ENCODE measurements at places on chromosomes 6 and 20. TPM values are rescaled to one million over a fixed set of nuclear protein-coding genes. Genes with fewer than 3 reads are reported as not detected.

DNA sequence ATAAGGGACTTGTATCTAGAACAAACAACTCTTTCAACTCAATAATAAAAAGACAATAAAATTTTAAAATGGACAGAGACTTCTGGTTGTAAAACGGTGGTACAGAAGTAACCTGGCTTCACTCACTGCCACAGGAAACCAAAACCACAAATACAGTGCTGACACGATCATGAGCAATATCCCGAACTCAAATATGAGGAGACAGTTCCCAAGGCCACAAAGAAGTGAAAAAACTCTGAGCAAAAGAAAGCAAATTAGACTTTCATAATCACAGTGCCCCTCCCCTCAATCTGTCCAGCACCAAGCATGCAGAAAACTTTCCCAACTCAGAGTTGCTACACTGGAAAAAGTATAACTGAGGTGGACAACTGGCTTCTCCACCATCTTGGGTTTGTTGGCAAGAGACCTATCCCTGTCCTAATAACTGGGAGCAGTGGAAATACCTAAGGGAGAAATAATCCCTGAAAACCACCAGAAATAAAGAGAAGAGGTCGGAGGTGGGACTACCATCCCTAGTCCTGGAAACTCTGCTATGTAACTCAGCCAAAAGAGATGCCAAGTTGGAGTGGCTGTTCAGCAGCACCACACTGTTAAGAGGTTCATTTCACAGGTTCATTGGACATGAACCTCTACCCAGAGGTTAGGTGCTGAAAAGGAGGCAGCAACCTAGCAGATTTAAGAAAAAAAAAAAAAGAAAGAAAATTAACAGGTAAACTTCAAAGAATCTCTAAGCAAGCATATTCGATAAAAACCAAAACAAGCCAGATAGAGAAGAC, 55.5 kb downstream of the REV3L start:
- DNase-seq: peak; percentile 24
- peak overlapping the region; percentile 47 for H3K27ac ChIP-seq
- peaks cover 32% of the 10 kb centered on the region for H3K36me3 ChIP-seq
- H3K4me1 ChIP-seq: peaks cover 30% of the 10 kb centered on the region

- H3K27me3 ChIP-seq: no peaks in the 10 kb centered on the region
- H3K27ac ChIP-seq: peak overlapping the region; percentile 36
- no peaks in the 10 kb centered on the region for H3K4me1 ChIP-seq
- no peak for DNase-seq
- peaks cover 45% of the 10 kb centered on the region for H3K36me3 ChIP-seq
- no peak overlapping the region for H3K4me3 ChIP-seq
These were observed 84.0 kb downstream of the MTHFD1L start for GRCh38 chr6:150949526-150949925.

DNA sequence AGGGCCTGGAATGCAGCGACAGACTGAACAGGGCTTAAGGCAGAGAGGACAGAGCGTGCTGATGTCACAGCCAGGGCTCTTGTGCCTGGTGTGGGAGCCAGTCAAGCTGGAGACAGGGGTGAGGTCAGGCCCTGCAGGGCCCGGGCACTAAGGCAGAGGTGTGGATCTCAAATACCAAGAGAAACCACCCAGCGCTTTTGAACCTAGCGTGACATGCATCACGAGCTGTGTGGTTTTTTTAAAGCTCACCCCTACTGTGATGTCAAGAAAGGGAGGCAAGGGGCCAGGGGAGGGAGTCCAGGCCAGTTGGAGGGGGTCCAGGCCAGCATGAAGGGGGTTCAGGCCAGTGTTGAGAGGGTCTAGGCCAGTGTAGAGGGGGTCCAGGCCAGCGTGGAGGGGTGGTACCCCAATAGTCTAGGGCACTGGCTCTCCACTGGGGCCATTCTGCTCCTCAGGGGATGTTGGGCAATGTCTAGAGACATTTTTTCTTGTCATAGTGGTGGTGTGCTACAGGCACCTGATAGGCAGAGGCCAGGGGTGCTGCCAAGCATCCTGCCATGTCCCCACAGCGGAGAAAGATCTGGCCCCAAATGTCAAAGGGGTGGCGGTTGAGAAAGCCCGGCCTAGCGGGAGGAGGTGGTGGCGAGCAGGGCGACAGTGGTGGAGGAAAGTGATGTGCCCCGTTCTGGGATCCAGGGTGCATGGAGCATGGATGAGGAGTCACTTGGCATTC, 42.6 kb downstream of the RBM38 start:
- H3K4me1 ChIP-seq: peaks cover 71% of the 10 kb centered on the region
- H3K4me3 ChIP-seq: peak overlapping the region; percentile 32
- peak; percentile 70 for DNase-seq
- no peaks in the 10 kb centered on the region for H3K27me3 ChIP-seq

GRCh38 chr20:64024141-64024990, 11.6 kb upstream of the C20orf204 start:
- no peaks in the 10 kb centered on the region for H3K27me3 ChIP-seq
- no peak overlapping the region for H3K4me3 ChIP-seq

DNA sequence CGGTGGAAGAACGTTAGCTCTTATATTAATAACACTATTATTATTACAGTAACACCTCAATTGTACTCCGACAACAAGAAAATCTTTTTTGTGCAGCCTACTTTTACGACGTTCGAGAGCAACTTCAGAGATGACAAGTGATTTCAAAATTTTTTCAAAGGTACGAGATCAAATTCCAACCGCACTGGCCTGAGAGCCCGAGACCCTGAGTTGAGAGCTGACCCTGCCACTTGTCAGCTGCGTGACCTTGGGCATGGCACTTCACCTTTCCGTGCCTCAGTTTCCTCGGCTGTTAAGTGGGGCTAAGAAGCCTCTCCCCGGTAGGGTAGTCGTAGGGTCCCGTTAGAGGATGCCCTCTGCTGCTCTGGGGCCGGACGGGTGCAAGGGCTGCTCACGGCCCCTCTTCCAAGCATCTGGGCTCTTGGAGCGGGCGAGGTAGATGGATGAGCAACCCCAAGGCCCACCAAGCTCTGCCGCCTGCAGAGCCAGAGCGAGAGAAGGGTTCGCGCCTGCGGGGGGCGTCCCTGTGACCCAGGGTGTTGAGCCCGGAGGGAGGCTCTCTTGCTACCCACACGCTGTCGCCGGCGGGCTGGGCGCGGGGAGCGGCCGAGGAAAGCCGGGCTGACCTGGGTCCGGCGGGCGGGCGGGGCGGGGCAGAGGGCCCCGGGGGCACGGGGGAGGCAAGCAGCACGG, 510 bp downstream of the NDRG3 start:
- H3K36me3 ChIP-seq: peaks cover 9% of the 10 kb centered on the region
- peak overlapping the region; percentile 75 for H3K27ac ChIP-seq
- peaks cover 2% of the 10 kb centered on the region for H3K27me3 ChIP-seq
- H3K4me1 ChIP-seq: peaks cover 19% of the 10 kb centered on the region
- peak overlapping the region; percentile 87 for H3K4me3 ChIP-seq

DNA sequence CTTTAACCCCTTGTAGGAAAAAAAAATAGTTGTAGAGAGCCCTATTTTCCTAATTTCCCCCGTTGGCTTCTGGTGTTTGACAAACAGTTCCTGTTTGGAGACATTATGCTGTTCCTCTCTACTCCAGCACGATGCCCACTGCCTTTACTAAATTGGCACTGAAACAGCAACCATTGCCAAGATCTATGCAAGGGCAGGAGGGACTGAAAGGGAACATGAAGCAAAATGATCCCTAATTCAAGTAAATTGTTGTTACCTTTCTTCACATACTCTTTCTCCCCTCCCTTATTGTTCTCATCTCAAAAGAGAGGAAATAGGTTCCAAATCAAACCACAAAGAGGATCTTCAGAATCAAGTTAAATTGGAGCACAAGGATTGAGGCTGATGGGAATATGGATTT, 764.1 kb upstream of the MMS22L start:
- H3K27me3 ChIP-seq: no peaks in the 10 kb centered on the region
- DNase-seq: no peak
- no peak overlapping the region for H3K27ac ChIP-seq
- H3K36me3 ChIP-seq: no peaks in the 10 kb centered on the region
- H3K4me1 ChIP-seq: no peaks in the 10 kb centered on the region
- no peak overlapping the region for H3K4me3 ChIP-seq

- H3K36me3 ChIP-seq: peaks cover 3% of the 10 kb centered on the region
- peaks cover 14% of the 10 kb centered on the region for H3K4me1 ChIP-seq
- no peak overlapping the region for H3K27ac ChIP-seq
- H3K4me3 ChIP-seq: peak overlapping the region; percentile 77
- peaks cover 30% of the 10 kb centered on the region for H3K27me3 ChIP-seq
These were observed 1.5 kb upstream of the PMEPA1 start for GRCh38 chr20:57711311-57711712.

GRCh38 chr6:55003719-55004430, 157.3 kb downstream of the FAM83B start:
- H3K27ac ChIP-seq: no peak overlapping the region
- no peak overlapping the region for H3K4me3 ChIP-seq
- H3K36me3 ChIP-seq: no peaks in the 10 kb centered on the region
- H3K27me3 ChIP-seq: no peaks in the 10 kb centered on the region

DNA sequence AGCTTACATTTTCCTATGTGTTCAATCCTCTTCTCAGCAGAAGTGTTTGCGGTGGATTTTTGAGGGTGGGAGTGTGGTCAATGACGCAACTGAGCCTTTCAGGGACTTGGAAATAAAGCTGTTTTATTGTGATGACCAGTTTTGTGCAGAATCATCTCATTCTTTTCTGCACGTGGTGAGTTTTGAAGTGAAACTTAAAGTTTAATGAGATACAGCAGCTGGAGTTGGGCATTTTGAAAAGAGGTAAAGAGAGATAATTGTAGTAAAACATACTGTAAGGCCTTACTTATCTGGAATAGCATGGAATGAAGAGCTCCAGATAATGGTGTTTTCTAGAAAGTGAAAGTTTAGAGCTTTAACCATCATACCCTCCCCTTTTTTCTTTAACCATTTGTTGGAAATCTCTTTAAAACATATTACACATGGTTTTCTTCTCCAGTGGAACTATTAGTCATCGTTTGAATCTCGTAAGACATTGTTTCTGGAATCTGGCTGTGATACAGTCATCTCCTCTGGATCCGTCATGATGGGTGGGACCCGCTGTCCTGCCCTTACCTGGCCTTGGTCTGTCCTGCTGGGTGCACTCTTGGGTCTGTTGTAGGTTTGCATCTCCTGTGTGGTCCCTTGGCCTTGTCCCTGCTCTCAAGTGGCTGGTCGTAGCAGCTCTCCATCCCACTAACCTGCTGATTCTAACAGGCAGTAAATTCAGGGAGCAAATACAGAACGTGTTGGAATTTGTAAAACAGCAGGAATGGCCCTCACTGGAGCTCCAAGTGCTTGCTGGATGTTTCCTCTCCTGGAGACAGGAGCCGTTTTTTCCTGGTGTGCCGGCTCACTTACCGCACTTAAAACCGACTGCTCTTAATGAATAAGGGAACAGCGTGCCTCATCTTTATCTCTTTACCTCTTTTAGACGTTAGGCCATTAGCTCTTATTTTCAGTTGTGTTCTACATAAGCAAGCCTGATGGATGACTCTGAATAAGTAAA, 29.8 kb downstream of the UST start:
- H3K4me3 ChIP-seq: no peak overlapping the region
- DNase-seq: no peak
- no peak overlapping the region for H3K27ac ChIP-seq
- H3K27me3 ChIP-seq: peaks cover 5% of the 10 kb centered on the region
- peaks cover 20% of the 10 kb centered on the region for H3K4me1 ChIP-seq
- no peaks in the 10 kb centered on the region for H3K36me3 ChIP-seq

The SAMD10 gene
- total RNA-seq: 17.2 TPM

DNA sequence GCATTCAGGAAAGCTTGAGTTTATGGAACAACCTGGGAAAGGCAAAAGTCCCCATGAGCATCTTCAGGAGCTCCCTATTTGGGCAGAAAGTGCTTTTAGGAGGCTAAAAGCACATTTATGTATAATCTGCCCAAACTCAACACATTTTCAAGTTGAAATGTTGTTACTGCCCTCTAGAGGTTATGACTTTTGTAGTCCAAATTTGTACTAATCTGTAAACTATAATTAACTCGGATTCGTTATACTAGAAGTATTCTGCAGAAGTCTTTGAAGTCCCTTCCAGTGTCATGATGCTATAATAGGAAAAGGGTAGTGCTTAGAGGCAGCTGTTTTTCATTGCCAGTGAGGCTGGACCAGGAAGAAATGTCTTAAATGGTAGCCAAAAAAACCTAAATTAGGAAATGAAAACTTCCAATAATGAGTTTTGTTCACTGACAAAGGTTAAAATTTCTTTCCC, 44.8 kb upstream of the EMILIN3 start:
- peaks cover 44% of the 10 kb centered on the region for H3K4me1 ChIP-seq
- peaks cover 41% of the 10 kb centered on the region for H3K36me3 ChIP-seq
- no peak overlapping the region for H3K4me3 ChIP-seq
- H3K27me3 ChIP-seq: no peaks in the 10 kb centered on the region

DNA sequence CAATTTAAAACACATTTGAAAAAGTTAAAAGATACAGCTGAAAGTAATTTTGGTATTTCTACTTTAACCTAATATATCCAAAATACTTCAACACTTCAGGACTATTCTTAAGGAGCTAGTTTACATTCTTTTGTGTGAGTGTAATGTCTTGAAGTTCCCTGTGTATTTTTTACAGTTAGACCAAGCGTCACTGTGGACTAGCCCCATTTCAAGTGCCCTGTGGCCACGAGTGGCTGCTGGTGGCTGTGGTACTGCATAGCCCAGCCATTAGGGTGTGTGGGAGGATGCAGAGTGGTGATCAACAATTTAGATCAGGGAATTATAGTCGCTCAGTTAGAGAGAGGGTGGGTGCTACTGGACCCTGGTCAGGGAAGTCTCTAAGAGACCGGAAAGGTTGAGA, 869 bp upstream of the CST5 start:
- peak overlapping the region; percentile 27 for H3K27ac ChIP-seq
- H3K4me3 ChIP-seq: no peak overlapping the region
- no peaks in the 10 kb centered on the region for H3K36me3 ChIP-seq
- no peak for DNase-seq
- peaks cover 2% of the 10 kb centered on the region for H3K27me3 ChIP-seq
- no peaks in the 10 kb centered on the region for H3K4me1 ChIP-seq

DNA sequence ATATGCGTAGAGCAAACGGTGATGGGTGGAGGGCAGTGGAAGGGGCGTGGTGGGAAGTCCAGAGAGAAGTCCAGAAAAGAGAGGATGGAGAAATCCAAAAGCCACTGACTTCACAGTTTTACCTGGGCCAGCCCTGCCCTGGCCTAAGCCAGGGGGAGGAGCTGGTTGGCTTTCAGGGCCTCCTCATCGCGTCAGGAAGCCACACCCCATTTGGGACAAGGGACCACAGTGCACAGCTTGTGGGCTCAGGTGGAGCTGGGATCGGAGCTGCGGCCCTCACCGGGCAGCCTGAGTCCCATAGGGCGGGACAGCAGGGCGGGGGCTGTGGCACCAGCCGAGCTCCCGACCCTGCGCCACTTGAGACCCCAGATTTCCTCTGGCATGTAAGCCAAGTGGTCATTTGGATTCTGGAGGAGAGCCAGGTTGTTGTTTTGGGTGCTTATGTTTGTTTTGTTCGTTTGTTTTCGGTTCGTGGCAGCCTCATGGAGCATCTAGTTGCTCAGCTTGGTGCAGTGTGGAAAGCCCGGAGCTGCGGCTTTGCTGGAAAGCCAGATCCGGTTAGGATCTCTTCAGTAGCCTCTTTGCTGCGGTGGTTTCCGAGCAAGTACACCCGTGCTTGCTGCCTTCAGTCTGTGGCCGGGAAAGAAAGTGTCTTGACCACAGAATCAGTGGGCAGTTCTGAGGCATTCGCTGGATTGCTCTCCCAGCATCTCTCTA, 42.2 kb downstream of the RIOK1 start:
- no peak for DNase-seq
- no peak overlapping the region for H3K27ac ChIP-seq
- H3K27me3 ChIP-seq: no peaks in the 10 kb centered on the region
- H3K36me3 ChIP-seq: no peaks in the 10 kb centered on the region

GRCh38 chr20:38658879-38659596, 57.4 kb downstream of the ARHGAP40 start:
- no peak overlapping the region for H3K27ac ChIP-seq
- peak; percentile 14 for DNase-seq
- H3K27me3 ChIP-seq: peaks cover 13% of the 10 kb centered on the region
- no peak overlapping the region for H3K4me3 ChIP-seq
- no peaks in the 10 kb centered on the region for H3K4me1 ChIP-seq

- no peak for DNase-seq
- no peak overlapping the region for H3K4me3 ChIP-seq
- H3K4me1 ChIP-seq: no peaks in the 10 kb centered on the region
- no peaks in the 10 kb centered on the region for H3K36me3 ChIP-seq
These were observed 32.9 kb upstream of the UST start for GRCh38 chr6:148713921-148714320.

The PLN gene
- total RNA-seq: not detected

All from activated CD4-positive, alpha-beta T cell treated with anti-CD3 and anti-CD28 coated beads, Interleukin-2, amount 10 ng/mL, durations not matched to agents 7 days and 5 days (primary cell).